IPS DF 6.9 (cell line): ENCODE measurements at places on chromosomes 13 and 19.

DNA sequence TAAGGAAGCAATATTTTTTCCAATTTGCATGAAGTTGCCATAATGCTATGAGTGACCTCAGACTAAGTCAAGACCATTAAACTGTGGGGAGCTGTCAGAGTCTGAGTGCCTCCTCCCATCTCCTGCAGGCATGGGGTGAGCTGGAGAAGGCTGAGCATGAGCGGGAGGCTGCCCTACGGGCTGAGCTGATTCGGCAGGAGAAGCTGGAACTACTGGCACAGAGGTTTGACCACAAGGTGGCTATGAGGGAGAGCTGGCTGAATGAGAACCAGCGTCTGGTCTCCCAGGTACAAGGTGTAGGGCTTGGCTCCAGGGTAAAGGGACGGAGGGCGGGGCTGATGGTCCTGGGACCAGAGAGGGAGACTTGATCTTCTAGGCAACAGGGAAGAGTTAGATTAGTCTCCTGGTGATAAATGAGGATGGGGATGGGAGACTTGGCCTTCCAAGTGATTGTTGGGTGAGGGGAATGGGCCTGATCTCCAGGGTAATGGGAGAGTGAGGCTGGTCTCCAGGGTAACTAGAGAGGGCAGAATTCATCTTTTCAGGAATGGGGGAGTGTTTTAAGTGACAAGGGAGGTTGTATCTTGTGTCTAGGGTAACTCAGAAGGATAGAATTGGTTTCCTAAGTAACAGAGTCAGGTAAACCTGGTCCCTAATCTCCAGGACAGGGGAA is 36.0 kb downstream of the SPTBN4 start:
- no peak for DNase-seq

DNA sequence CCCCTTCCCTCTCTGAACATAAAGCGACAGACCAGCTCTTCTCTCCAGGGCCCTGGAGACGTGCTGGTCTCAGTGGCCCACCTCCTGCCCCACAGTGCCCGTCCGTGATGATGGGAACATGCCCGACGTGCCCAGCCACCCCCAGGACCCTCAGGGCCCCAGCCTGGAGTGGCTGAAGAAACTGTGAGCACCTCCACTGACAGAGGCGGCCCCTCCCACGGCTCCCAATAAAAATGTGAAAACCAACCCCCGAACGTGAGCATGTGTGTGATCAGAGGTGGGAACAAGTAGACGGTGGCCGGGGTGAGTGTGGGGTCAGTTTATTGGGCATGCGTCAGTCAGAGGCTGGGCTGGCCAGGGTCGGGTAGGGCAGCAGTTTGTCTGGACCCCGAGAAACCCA is 4.1 kb downstream of the NDUFA3 start:
- no peak for DNase-seq

DNA sequence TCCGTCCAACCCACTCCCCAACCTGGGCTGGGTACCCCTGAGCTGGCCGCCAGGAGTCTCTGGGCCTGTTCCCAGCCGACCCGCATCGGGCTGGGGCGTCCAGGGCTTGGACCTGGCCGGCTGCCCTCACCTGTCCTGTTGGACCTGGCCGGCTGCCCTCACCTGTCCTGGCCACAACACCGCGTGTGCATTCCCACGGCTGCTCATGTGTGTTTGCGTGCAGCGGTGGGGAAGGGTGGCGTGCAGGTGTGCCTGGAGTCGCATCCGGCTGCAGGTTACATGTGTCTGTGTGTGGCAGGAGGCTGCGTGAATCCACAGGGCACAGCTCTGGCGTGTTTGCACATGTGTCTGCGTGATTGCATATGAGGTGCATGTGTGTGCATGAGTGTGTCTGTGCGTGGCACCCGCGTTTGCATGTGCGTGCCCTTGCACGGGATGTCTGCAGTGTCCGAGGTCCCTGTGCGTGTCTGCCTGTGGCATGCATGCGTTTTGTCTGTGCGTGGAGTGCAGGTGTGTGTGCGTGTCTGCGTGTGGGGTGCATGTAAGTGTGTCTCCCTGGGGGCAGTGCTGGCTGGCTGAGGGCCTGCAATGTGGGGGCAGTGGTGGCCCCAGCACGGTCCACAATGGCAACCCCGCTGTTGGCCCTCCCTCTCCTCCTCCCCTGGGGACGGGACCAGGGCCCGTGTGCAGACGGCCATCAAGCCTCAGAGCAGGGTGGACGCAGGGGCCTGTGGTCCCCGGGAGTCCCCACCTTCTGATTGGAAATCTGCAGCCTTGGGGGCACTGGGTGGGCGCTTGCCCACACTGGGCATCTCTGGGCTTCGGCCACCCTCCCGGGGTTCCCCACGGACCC is 3.4 kb downstream of the EFNA2 start:
- DNase-seq, result no peak

DNA sequence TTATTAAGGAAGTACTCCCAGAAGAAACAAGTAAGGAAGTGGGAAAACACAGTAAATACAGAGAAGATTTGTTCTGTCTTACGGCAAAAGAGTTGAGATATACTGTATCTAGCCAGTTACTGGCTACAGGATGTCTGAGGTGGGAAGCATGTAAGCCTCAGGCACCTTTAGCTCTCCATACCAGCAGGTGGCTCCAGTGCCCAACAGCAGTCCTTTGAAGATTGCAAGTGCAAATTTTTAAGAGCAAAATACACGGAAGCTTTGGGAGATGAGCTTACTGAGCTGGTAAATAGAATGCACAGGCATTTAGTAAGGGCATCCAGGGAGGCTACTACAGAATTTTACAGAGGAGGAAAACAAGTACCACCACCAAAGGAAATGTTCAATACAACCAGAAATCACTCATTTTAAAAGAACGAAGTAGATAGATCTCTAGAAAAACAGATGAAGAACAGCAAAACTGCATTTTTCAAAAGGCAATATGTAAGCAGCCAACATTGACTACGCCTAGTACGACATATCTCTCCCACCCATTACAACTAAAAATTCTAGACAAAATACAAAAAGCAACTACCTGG is 57.9 kb upstream of the VSTM2B start:
- no peak for DNase-seq

GRCh38 chr13:41696163-41697003 is 239.0 kb downstream of the RGCC start:
- DNase-seq, result no peak

GRCh38 chr19:38684078-38684861 is 36.8 kb downstream of the ACTN4 start:
- DNase-seq, result no peak

DNA sequence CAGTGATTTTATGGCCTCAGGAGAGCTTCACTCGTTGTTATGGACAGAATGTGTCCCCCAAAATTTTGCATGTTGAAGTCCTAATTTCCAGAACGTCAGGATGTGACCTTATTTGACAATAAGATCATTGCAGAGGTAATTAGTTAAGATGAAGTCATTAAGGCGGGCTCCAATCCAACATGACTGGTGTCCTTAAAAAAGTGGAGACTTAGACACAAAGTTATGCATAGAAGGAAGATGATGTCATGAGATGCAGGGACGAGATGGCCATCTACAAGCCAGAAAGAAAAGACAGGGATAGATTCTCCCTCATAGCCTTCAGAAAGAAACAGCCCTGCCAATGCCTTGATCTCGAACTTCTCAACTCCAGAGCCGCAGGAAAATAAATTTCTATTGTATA is 25.8 kb upstream of the SPATA13 start:
- no peak for DNase-seq

DNA sequence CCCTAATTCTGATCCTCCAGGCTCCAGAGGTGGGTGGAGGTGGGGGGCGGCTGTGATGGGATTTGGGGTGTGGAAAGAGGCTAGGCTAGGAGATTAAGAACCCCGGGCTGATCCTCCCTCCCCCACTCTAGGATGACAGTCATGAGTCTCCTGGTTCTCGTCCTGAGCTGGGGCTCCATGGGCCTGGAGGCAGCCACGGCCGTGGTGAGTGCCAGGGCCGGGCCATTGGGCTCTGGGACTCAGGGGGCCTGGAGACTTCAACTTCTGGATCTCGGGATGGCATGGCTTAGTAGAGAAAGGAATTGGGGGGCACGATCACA is 13.9 kb downstream of the TTYH1 start:
- DNase-seq, result no peak

DNA sequence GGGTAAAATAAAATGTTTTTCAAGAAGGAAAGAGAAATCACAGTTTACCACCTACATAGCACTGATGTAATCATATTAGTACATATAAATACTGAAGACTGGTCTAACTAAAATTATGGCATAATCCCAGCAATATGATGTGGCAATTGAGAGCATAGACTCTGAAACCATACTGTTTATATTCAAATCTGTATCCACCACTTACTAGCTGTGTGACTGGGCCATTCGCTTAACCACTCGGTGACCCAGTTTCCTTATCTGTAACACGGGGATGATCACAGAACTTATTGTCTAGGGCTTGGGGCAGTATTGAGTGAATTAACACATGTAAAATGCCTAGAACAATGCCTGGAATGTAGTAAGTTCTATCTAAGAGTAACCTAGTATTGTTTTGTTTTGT is 13.1 kb upstream of the GTF3A start:
- no peak for DNase-seq

GRCh38 chr19:40229484-40229883 is 3.0 kb upstream of the CCNP start:
- DNase-seq, result no peak

- DNase-seq, result no peak
Observed at GRCh38 chr19:51439021-51439465, 19.2 kb downstream of the SIGLEC8 start.

GRCh38 chr13:83819156-83819555 is 63.1 kb downstream of the SLITRK1 start:
- no peak for DNase-seq

- no peak for DNase-seq
Observed at GRCh38 chr19:17797424-17798201, 2.7 kb downstream of the B3GNT3 start.

DNA sequence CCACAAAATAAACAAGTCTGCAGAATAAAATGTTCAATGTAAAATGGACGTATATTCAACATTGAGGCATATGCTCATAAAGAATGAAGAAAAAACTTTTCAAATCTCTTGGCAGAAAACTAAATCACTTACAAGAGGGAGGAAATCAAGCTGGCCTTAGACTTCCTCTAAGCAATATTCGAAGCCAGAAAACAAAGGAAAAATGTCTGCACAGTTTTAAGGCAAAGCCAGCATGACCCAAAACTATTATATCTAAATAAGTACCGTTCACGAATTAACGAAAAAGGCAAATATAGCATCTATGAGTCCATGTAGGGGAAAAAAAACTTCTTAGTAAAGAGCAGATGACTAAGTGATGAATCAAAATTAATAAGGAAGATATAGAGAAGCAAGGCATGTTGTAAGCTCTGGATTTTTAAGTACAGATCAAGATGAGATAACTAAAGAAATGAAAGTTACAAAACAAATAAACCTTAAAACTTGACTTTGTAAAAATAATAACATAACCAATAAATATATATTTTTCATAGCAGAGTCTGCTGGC is 101.3 kb downstream of the KCNRG start:
- no peak for DNase-seq

DNA sequence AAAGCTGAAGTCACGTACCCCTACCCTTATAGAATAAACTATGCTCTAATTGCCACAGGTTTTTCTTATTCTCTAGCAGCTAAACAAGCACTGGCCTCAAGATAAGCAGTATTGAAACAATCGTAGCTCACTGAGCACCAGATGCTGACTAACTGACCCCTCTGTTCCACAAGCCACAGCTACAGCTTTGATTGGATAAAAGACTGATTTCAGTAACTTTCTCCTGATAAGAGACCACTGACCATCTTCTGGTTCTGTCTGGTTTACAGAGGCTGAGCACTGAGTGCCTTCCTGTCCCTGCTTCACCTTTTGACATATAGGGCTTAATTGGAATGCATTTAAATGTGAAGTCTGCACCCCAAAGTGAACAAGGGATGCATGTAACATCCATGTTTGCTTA is 8.4 kb upstream of the RAP2A start:
- no peak for DNase-seq

GRCh38 chr13:110240352-110240751 is 66.6 kb downstream of the COL4A1 start:
- no peak for DNase-seq

DNA sequence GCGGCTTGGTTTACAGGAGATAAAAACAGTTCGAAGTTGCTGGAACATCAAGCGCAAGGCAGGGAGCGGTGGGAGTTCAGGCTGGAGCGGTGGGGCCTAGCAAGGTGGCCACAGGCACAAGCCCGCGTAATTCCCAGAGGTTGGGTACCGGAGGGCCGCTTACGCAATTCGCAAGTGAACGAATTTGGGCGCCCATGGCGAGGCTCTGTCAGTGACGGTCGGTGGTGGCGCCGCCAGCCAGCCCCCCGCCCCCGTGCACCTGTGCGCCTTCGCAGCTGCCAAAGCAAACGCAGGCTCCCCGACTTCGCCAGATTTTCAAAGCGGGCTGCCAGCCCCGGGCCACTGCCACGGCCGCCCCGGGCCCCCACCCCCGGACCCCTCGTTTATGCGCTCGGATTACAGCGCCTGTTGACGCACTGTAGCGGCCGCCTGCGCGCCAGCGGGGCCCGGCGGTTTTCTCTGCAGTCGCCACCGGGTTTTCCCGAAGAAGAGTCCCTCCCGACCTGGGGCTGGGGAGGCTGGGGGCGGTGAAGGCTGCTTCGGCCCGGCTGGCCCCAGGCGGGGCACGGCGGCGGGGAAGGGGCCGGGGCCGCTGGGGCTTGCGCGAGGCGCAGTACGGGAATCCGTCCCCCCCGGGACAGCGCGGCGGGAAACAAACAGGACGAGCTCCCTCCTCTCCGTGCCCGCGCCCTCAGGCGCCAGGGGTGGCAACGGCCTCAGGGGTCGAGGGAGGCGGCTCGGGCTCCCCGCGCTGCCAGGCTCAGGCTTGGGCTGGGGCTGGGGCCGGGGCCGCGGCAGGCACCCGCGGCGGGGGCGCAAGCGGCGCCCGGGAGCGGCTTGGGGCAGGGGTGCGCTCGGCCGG is 709 bp downstream of the N4BP2L1 start:
- DNase-seq, result no peak

GRCh38 chr19:48484247-48484893 is 15.2 kb downstream of the CYTH2 start:
- DNase-seq, result no peak
